Naive thymus-derived CD4-positive, alpha-beta T cell (primary cell): ENCODE measurements at places on chromosomes 1 and 21. TPM values are rescaled to one million over a fixed set of nuclear protein-coding genes. Genes with fewer than 3 reads are reported as not detected.

PPP1R15B gene
- total RNA-seq = 66.2 and 69.5 TPM in 2 replicates

TMEM79 gene
- total RNA-seq = 10.1 and 11.2 TPM in 2 replicates

- DNase-seq = no peak
Measured at GRCh38 chr1:91683598-91683951, 182.9 kb downstream of the CDC7 start.

- no peak for DNase-seq
Measured at GRCh38 chr1:2451741-2452140, 24.3 kb upstream of the PLCH2 start.

- no peak for DNase-seq
Measured at GRCh38 chr1:13570924-13571323, 12.7 kb upstream of the PDPN start.

GRCh38 chr1:204121840-204122555 lies 29.8 kb downstream of the ETNK2 start:
- no peak for DNase-seq

NUF2 gene
- 38.1 and 38.8 TPM in 2 replicates for total RNA-seq

DNA sequence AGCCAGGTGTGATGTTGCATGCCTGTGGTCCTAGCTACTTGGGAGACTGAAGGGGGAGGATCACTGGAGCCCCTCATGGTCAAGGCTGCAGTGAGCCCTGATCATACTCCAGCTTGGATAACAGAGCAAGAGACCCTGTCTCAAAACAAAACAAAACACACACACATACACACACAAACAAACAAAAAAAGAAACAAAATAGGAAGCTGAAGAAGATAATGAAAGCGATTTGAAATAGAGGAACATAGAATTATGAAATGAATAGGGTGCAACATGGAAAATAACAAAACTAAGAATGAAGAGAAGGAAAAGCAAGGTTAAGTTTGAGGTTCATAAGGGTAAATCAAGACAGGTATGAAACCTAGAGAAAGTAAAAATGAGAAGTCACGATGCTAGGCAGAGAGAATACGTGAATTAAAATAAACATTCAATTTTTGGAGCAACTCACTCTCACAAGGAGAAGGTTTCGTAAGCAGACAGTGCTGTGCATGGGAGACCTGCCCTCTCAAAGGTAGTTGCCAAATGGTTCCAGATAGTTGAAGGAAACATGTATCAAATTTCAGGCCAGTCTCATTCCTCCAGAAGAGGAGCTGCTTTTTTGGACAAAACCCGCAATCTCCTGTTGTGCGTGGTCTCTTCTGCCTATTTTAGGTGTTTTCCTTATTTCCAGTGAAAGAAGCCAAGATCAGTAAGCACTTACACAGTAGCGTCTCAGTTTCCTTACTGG lies 3.3 kb downstream of the CD46 start:
- no peak for DNase-seq

DNA sequence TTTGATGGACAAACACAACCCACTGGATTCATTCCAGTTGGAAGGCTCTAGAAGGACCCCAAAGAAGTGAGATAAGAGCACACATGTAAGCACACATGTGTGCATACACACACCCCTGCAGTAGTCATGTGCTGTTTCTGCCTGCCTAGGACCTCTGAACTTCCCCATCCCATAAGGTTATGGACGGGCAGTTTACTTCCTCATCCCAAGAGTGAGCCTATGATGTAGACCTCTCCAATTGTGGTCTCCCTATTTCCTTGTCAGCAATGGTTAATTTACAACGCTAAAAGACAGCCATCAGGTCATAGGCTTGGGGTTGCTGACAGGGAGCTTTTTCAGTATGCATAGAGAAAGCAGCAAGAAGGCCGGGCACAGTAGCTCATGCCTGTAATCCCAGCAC lies 15.4 kb upstream of the ADAR start:
- no peak for DNase-seq

DNA sequence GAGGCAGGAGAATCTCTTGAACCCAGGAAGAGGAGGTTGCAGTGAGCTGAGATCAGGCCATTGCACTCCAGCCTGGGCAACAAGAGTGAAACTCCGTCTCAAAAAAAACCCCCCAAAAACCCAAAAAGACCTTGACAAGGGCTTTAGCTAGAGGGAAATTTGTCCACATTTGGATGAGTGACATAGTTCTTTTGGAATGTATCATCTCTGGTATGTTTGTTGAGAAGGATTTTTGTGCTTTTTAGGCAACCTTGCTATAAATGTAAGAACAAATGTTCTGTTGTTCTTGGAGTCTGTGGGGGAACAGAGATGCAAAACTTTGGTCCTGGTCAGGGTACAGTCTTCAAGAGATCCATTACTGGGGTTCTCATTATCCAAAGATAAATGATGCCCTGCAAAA lies 28.9 kb downstream of the INAVA start:
- no peak for DNase-seq

DNA sequence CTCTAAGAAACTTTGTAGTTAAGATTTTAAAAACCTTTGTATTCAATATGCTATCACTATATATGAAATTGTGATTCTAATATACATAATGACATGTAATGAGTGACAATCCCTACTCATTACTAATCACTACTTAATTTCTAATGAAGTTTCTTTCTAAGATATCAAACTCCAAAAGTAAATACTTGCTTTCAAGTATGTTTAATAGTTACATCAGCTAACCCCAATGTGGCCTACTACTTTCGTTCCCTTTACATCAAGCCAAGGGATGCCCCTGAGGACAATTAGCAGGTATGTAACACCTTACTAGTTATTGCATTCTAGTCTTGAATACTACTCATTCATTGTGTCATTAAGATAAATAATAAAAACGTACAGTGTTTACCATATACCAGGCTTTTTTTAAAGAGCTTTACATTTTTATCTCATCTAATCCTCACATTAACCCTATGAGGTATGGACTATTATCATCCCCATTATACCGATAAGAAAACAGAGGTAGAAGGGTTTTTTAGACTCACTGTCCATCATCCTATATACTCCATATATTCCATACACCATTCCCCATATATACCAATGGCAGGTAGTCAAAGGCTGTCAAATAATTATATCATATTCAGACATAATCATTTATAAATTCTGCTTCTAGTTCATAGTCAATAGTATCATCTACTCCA lies 4.2 kb downstream of the PPP1R15B start:
- DNase-seq = no peak

- no peak for DNase-seq
Measured at GRCh38 chr1:197469620-197470210, 201.7 kb downstream of the CRB1 start.
